Nephron progenitor cell (in vitro differentiated cells): ENCODE measurements at places on chromosomes 6 and 20.

DNA sequence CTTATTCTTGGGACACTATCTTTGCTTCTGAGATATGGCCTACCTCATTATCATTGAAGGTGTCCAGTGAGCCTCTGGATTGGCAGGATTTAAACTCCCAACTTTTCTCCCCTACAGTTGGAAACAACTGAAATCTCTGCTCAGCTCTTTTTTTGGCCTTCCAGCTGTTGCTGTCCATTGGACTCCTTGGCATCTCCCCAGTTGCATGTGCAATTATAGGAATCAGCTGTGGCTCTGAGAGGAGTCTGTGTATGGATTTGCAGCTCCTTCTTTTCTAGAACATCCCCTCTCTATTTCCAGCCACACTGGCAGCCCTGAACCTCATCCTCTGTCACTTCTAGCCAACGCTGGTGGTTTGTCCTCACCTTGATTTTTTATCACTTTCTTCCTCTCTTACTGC lies 21.2 kb downstream of the RAB22A start:
- DNase-seq = no peak

GRCh38 chr6:6583836-6584235 lies 4.7 kb upstream of the LY86 start:
- DNase-seq = no peak

- DNase-seq = peak; percentile 92
Observed at GRCh38 chr20:32091888-32092346, 17.6 kb upstream of the TM9SF4 start.

GRCh38 chr6:130873746-130874145 lies 46.5 kb downstream of the SMLR1 start:
- no peak for DNase-seq

GRCh38 chr6:18387061-18387721 lies at the start of gene RNF144B:
Gene RNF144B, plus strand, starts transcription at chr6:18387350. Its CDS starts 12,185 bp downstream, at chr6:18399535.
- DNase-seq = peak; percentile 72

GRCh38 chr20:23667666-23668065 lies 21.2 kb downstream of the CST4 start:
- DNase-seq = no peak

- peak; percentile 29 for DNase-seq
Observed at GRCh38 chr6:41408576-41408975, 73.2 kb downstream of the NCR2 start.

GRCh38 chr20:43755390-43755789 lies 28.6 kb upstream of the GTSF1L start:
- DNase-seq = no peak

- no peak for DNase-seq
Observed at GRCh38 chr6:6409397-6410030, 89.1 kb upstream of the F13A1 start.

GRCh38 chr6:54308289-54308985 lies at the start of gene TINAG:
Gene TINAG, plus strand, starts transcription at chr6:54308441. Its CDS starts 110 bp downstream, at chr6:54308551.
- no peak for DNase-seq

- DNase-seq = no peak
Observed at GRCh38 chr6:22236626-22237414, 60.0 kb downstream of the PRL start.

DNA sequence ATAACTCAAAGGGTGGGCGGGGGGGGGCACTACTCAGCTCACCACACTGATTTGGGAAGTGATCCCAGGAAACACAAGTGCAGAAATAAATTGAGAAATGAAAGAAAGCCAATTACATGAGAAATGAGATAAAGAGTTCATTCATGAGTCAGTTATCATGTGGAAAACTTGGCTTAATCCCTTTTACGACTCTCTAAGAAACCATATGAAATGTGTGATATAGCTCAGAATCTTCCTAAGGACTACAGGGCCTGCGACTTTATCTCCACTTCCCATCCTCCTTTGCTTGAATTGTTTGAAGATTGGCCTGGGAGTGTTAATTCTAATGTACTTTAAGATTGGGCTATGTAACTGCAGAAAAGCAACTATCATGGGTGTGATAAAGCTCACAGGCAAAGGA lies 3.6 kb upstream of the BTN2A2 start:
- DNase-seq = no peak

DNA sequence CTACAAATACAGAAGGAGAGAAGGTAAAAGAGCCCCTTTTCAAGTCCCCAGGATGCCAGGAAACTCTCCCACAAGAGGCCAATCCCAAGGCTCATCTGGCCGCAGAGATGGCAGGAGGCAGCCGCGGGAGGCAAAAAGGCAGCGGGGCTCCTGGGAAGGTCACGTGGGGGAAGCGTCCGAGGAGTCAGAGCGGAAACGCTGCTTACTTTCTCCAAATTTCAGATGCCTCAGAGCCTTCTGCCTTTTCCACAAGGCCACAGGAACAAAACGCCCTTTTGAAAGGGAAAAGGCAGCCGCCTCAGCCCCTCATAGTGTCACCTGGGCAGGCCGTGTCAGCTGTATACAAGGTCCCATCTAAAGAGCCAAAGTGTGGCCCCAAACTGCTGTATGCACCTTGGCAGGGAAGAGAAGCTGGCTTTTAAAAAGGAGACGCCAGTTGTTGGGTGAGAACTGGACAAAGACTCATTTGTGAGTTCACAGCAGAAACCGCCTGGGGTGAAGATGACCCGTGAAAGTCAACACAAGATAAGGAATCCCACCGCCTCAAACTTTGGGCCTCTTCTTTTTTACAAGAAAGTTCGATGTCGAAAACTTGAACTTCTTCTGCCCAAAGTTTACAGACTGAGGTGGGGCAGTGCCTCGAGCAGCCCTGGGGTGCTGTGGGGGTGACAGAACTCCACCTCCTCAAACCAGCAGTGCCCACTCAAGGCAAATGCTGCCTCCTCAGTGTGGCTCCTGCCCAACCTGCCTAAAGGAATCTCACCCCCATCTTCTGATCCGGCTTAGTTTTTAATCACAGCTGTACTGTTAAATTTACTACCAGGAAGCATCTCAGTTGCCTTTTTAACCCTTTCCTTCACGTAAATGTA lies 45.4 kb downstream of the EZR start:
- DNase-seq = no peak

DNA sequence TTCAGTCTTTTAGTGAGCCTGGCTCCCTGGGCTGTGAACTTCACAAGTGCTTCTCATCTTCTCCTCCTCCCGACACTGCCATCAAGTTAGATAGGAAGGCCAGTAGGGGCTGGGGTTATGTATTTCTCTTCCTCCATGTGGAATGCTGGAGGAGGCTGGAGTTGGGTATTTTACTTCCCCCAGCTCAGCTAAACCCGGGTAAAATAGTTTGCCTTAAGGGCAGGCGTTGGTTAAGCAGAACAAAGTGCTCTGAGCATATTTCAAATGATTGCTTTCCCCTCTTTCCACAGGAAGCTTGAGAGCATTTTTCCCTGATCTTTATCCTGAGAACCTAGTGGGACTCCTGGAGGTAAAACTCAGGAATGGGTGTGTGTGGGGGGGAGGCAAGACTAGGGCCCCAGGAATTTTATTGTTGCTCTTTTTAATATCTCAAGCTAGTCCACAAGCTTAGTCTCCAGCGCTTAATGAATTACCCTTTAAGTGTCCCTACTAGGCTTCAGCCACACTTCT lies 16.9 kb upstream of the SUPT3H start:
- no peak for DNase-seq

DNA sequence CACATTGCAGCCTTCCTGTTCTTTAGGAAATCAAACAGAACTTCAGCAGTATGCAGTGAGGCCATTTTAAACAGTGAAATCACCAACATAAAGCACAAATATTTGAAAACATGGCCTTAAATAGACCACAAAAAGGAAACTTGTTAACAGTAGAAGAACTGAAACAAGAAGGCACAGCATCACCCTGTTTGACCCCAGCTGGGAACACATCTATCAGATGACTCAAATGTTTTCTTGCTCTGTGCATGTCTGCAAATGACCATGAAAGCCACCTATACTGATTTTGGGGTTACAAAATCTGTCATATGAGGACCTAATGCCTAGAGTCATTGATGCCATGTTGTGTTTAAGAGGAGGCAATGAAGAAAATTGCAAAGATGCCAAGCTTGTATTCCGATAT lies 123.8 kb upstream of the ADGRF1 start:
- no peak for DNase-seq

DNA sequence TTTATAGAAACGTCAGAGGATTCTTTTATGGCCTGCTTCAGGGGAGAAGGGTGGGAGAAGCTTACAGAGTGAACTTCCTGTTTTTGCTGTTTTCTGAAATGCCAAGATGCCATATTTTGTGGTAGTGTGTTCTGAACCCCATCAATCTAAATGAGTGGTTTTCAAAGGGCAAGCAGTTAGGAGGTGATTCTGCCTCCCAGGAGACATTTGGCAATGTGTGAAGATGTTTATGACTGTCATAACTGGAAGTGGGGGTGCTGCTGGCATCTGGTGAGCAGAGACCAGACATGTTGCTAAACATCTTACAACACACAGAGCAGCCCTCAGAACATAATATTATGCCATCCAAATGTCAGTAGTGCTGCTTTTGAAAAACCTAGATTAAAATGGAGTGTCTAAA lies 6.0 kb upstream of the PRL start:
- no peak for DNase-seq

GRCh38 chr6:159505140-159505922 lies 187.7 kb downstream of the SOD2 start:
- no peak for DNase-seq

- no peak for DNase-seq
Observed at GRCh38 chr20:57414867-57415592, 23.8 kb downstream of the RBM38 start.

GRCh38 chr20:62156592-62157386 lies 13.2 kb downstream of the SS18L1 start:
- peak; percentile 85 for DNase-seq

- peak; percentile 22 for DNase-seq
Observed at GRCh38 chr20:58665606-58666005, 14.5 kb downstream of the STX16 start.

- no peak for DNase-seq
Observed at GRCh38 chr20:61556111-61556510, 304.1 kb downstream of the CDH4 start.

DNA sequence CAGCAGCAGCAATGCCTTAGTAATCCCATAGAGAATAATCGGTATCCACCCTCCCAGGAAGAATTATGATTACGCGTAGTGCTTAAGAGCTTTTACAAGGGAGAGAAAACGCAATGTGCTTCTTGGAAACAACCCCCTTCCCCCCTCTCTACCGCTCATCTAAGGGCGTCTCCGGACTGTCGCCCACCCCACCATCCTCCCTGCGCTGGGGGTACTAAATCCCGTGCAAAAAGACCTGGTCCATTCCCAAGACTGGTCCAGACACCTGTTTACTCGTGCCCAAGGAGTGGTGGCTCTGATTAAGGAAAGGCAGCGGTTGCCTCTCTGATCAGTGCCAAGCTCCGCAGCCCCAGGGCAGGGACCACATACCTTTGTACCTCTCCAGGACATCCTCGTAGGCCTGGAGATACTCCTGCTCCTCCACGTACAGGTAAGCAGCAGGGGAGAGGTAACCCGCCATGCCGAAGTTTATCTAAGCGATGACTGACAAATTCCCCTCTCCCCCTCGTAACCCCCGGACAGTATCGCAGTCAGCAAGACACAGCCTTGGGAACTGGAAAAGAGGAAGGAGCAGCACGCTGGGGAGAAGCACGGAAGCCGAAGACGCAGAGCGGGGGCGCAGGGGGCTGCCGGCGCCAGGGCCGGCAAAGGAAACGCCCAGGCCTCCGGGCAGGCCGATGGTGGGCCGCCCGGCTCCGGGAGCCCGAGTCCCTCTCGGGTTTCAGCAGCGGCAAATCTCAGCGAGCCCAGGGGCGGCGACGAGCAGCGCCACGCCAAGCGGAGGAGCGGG lies 112.0 kb upstream of the BEND6 start:
- DNase-seq = peak; percentile 79
